Breast epithelium (tissue), 4 donors: ENCODE measurements at places on chromosomes 4 and X. TPM values are rescaled to one million over a fixed set of nuclear protein-coding genes. Genes with fewer than 3 reads are reported as not detected.

MAGEB17 gene
- total RNA-seq: 0.33 TPM

DNA sequence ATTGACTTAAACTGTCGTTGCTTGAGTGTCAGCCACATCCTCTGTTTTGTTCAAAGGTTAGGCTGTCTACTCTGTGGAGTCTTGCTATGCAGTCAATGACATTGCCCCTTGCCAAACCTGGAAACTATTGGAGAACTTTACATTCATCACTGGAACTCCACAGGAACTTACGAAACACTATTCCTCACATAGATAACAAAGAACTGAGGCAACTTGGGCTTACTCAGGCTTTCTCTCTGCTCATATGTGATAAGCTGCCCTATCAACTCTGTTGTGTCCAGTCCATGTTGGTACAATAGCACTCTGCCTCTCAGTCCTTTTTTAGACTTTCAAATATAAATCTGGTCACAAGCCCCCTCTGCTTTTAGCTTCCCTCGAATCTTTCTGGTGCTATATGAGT, 9.4 kb downstream of the NPY5R start:
- no peaks in the 10 kb centered on the region for H3K4me1 ChIP-seq
- H3K4me3 ChIP-seq: no peak overlapping the region
- H3K36me3 ChIP-seq: no peaks in the 10 kb centered on the region
- no peaks in the 10 kb centered on the region for H3K27me3 ChIP-seq
- no peak overlapping the region for H3K27ac ChIP-seq

DNA sequence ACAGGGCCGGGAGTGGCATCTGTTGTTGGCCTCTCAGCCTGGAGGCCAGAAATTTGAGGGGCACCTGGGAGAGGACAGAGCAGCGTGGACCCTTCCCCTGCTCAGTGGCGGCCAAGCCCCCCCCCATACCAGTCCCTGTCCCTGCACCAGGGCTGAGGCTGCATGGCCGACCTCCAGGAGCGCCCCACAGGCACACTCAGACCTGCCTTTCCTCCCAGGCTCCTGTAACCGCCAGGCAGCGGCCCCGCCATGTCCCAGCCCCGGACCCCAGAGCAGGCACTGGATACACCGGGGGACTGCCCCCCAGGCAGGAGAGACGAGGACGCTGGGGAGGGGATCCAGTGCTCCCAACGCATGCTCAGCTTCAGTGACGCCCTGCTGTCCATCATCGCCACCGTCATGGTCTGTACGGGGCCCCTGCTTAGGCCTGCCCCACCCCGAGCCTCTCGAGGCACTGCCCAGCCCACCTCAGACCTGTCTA, 15.3 kb downstream of the TMEM175 start:
- no peak overlapping the region for H3K4me3 ChIP-seq
- H3K36me3 ChIP-seq: no peaks in the 10 kb centered on the region
- no peaks in the 10 kb centered on the region for H3K27me3 ChIP-seq
- H3K4me1 ChIP-seq: no peaks in the 10 kb centered on the region

DNA sequence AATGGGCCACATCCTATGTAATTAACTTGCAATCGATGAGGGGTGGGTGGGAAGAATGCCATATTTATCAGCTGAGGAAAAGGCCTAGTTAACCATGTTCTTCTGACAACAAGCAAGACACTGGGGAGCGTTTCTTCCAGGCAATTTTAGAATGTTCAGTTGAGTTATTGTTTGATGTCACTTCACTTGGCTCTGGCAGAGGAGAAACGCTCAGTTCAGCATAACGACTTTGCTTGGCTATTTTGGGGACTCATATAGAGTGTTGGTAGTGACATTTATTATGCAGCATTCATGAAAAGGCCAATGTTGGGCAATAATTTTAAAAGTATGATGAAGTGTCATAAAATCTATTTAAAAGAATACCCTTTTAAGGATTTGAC, 648 bp downstream of the SYNPO2 start:
- no peaks in the 10 kb centered on the region for H3K36me3 ChIP-seq
- peak overlapping the region; percentile 55 for H3K27ac ChIP-seq
- no peaks in the 10 kb centered on the region for H3K4me1 ChIP-seq
- H3K4me3 ChIP-seq: peak overlapping the region; percentile 70

DNA sequence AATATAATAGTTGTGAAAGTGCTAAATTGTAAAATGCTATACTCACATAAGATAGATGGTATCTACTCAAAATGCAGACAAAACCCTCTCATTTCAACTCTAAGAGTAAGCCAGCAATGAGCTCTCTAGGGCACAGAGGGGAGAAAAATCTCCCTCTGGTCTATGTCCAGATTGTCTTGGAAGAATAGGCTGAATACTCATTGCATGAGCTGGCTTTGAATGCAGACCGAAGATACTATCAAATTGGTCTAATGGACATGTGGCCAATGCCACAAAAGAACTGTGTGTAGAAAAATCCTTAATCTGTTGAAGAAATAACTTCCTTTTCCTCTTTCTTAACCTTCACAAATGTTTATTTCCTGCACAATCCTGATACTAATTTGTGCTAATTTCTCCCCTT, 3.5 kb downstream of the ZXDA start:
- no peak overlapping the region for H3K4me3 ChIP-seq
- no peak overlapping the region for H3K27ac ChIP-seq
- H3K27me3 ChIP-seq: peaks cover 10% of the 10 kb centered on the region
- no peaks in the 10 kb centered on the region for H3K4me1 ChIP-seq

RRH gene
- not detected for total RNA-seq

DNA sequence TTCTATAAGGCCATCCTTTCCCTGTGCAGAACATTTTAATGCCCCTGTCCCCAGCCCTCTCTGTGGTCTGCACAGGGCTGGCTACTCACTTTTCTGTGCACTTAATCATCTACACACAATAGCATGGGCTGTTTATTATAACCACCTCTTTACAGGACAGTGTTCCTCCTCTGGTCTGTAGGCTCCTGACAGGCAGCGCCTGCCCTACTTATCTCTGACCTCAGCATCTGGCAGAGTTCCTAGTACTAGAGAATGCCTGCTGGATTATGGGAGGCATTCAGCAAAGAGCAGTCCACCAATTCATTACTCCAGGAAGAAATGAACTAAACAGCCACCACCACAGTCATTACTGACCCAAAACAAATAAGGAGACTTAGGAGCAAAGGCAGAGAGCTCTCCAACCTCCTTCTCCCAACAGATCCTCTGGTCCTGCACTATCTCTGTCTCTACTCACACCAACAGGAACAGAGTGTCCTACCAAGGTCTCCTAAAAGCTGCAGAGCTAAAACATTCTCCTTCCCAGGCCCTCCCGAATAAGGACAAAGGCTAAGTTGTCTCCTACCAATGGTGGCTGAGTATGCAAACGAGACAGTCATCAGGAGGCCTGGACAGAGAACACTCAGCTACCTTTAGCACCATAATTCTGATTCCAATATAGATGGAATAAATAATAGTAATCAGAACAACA, 279.2 kb downstream of the QDPR start:
- no peaks in the 10 kb centered on the region for H3K27me3 ChIP-seq
- H3K36me3 ChIP-seq: no peaks in the 10 kb centered on the region
- no peak for DNase-seq
- no peak overlapping the region for H3K27ac ChIP-seq
- no peak overlapping the region for H3K4me3 ChIP-seq

- DNase-seq: no peak
- no peaks in the 10 kb centered on the region for H3K27me3 ChIP-seq
- no peaks in the 10 kb centered on the region for H3K4me1 ChIP-seq
- H3K4me3 ChIP-seq: no peak overlapping the region
- no peaks in the 10 kb centered on the region for H3K36me3 ChIP-seq
Measured at GRCh38 chr4:41132055-41132683, 82.2 kb downstream of the APBB2 start.

GRCh38 chr4:104394406-104395167, 100.1 kb downstream of the CXXC4 start:
- H3K4me1 ChIP-seq: no peaks in the 10 kb centered on the region
- no peak overlapping the region for H3K4me3 ChIP-seq
- H3K27me3 ChIP-seq: no peaks in the 10 kb centered on the region
- H3K36me3 ChIP-seq: no peaks in the 10 kb centered on the region

NPNT gene
- total RNA-seq: 26.8 TPM

FNIP2 gene
- 55.2 TPM for total RNA-seq

MAGEH1 gene
- total RNA-seq: 23.0 TPM

DNA sequence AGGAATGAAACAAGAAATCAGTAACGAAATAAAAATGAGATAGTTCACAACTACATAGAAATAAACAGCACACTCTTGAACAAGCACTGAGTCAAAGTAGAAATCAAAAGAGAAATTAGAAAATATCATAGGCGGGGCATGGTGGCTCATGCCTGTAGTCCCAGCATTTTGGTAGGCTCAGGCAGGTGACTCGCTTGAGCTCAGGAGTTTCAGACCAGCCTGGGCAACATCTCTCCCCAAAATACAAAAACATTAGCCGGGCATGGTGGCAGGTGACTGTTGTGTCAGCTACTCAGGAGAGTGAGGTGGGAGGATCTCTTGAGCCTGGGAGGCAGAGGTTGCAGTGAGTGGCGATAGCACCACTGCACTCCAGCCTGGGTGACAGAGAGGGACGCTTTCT, 714.4 kb downstream of the GLUD2 start:
- no peak overlapping the region for H3K4me3 ChIP-seq
- no peak overlapping the region for H3K27ac ChIP-seq
- no peaks in the 10 kb centered on the region for H3K36me3 ChIP-seq
- no peaks in the 10 kb centered on the region for H3K4me1 ChIP-seq
- no peaks in the 10 kb centered on the region for H3K27me3 ChIP-seq

DNA sequence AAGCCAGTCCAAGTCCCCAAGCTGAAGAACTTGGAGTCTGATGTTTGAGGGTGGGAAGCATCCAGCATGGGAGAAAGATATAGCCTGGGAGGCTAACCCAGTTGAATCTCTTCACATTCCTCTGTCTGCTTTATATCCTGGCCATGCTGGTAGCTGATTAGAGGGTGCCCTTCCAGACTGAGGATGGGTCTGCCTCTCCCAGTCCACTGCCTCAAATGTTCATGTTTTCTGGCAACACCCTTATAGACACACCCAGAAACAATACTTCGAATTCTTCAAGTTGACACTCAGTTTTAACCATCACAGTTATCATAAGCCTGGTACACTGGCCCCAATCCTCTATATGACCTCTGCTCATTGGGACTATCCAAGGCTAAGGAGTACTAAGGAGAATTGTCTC, 124.1 kb upstream of the WDR1 start:
- H3K27me3 ChIP-seq: no peaks in the 10 kb centered on the region
- DNase-seq: no peak
- no peaks in the 10 kb centered on the region for H3K36me3 ChIP-seq
- H3K4me1 ChIP-seq: no peaks in the 10 kb centered on the region
- H3K4me3 ChIP-seq: no peak overlapping the region

GRCh38 chr4:180106122-180106521, 2137.1 kb upstream of the TENM3 start:
- no peak for DNase-seq
- no peaks in the 10 kb centered on the region for H3K27me3 ChIP-seq
- H3K27ac ChIP-seq: no peak overlapping the region
- no peaks in the 10 kb centered on the region for H3K36me3 ChIP-seq
- no peaks in the 10 kb centered on the region for H3K4me1 ChIP-seq
- no peak overlapping the region for H3K4me3 ChIP-seq

DNA sequence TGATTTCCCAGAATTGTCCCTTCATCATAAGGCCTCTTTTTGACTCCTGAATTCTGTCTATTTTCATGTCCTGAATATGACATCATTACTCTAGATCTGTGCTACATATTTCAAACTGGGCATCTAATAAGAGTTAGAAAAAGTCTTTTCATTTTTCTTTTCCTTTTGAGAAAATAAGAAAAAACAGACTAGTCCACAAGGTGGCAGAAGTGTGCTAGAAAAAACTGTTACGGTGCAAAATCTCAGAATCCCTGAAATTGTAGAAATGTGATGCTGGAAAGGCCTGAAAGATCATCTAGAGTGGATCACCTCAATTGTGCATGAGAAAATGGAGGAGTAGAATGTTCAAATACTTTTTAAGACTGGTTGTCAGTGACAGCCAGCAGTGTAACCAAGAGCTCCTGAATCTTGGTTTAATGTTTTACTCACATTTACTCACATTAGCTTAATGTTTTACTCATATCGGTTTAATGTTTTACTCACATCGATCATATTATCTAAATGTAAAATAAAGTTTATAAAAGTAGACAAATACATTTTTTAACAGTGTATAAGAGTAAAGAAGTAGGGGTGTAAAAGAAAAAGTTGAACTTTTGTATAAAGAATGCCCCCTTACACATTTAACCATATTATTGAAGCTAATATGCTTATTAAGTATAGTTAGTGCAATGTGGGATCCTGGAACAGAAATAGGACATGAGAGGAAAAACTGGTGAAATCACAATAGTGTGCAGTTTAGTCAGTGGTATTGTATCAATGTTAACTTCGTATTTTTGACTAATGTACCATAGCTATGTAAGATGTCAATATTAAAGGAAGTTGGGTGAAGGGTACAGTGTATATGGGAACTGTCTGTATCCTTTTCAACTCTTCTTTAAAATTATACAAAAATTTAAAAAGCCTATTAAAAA, 15.2 kb downstream of the ASB11 start:
- DNase-seq: no peak
- no peak overlapping the region for H3K4me3 ChIP-seq
- no peaks in the 10 kb centered on the region for H3K4me1 ChIP-seq
- no peak overlapping the region for H3K27ac ChIP-seq

DNA sequence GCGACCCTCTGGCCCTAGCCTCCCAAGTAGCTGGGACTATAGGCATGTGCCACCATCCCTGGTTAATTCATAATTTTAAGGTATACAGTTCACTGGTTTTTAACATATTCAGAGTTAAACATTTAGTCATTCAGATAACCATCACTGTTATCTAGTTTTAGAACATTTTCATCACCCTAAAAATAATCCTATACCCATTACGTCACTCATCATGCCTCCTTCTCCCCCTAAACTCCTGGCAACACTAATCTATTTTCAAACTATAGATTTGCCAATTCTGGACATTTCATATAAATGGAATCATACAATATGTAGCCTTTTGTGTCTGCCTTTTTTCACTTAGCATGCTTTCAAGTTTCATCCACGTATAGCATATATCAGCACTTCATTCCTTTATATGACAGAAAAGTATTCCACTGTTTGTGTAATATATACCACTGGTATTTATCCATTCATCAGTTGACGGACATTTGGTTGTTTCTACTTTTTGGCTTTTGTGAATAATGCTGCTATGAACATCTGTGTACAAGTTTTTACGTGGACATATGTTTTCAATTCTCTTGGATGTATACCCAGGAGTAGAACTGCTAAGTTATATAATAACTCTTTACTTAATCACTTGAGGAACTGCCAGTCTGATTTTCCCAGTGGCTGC, 32.0 kb upstream of the RPS3A start:
- no peaks in the 10 kb centered on the region for H3K4me1 ChIP-seq
- H3K36me3 ChIP-seq: no peaks in the 10 kb centered on the region
- no peak overlapping the region for H3K27ac ChIP-seq
- DNase-seq: no peak
- no peak overlapping the region for H3K4me3 ChIP-seq

LINC00632 gene
- 90.1 TPM for total RNA-seq

DNA sequence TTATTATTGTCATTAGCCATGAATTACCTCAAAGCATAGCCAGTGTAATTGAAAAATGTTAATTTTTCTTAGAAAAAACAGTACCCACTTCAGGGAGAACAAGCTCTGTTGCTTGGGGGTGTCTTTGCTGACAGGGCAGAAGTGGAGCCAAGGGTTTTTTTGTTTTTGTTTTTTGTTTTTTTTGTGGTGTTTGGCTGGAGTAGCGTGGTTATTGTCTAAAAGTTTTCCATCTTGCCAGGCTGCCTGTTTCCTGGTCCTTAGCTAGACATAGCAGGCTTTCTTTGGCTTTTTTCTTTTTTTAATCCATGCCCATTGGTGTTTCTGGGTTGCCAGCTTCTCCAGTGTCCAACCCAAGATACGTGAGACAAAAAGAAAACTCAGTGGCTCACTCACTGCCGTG, 61.5 kb downstream of the CASP3 start:
- DNase-seq: no peak
- no peaks in the 10 kb centered on the region for H3K36me3 ChIP-seq
- H3K4me3 ChIP-seq: no peak overlapping the region

RBBP7 gene
- 86.4 TPM for total RNA-seq

HPGD gene
- 137 TPM for total RNA-seq
